CD4-positive, alpha-beta T cell treated with Interleukin-1 beta for 1 hour (primary cell): ENCODE measurements at places on chromosomes 1 and 21.

GRCh38 chr1:244353551-244354091 lies 98.1 kb downstream of the ADSS2 start:
- peak; percentile 2 for DNase-seq

- no peak for DNase-seq
These were observed 84.0 kb downstream of the PHTF1 start for GRCh38 chr1:113675302-113675701.

GRCh38 chr21:40689840-40690360 lies 157.1 kb downstream of the DSCAM start:
- DNase-seq = no peak

DNA sequence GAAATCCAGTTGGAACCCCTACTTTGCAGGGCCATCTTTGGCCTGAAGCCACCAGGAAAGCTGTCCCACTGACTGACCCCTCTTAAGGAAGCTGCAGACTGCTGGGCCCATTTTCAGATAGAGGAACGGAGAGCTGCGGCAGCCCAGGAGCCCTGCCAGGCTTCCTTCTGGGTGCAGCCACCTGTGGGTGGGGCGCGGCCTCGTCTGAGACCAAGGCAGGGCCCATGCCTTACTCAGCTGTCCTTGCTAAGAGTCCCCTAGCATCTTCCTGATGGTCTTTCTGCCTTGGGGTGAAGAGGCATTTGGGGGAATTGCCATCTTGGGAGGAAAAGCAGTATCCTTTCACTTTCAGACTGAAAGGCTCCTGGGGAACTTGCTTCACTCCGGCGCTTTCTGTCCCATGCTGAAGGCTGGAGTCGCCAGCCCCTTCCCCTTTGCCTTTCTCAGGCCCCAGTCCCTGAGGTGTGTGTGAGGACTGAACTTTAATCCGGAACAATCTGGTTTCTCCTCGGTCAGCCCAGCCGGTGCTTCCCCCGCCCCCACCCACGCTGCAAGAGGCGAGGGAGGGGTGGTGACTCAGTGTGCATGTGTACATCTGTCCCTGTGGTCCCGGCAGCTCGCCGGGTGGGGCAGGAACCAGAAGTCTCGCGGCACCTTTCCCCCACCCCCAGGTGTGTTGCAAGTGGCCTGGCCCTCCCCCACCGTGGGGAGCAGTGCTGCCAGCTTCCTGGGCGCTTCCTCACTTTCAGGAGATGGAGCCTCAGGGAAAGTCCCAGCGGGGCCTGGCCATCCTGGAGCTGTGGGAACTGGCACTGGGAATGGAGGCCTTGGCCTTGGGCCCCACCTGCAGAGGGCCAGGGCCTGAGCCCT lies 5.1 kb downstream of the ZC3H12A start:
- peak; percentile 92 for DNase-seq

DNA sequence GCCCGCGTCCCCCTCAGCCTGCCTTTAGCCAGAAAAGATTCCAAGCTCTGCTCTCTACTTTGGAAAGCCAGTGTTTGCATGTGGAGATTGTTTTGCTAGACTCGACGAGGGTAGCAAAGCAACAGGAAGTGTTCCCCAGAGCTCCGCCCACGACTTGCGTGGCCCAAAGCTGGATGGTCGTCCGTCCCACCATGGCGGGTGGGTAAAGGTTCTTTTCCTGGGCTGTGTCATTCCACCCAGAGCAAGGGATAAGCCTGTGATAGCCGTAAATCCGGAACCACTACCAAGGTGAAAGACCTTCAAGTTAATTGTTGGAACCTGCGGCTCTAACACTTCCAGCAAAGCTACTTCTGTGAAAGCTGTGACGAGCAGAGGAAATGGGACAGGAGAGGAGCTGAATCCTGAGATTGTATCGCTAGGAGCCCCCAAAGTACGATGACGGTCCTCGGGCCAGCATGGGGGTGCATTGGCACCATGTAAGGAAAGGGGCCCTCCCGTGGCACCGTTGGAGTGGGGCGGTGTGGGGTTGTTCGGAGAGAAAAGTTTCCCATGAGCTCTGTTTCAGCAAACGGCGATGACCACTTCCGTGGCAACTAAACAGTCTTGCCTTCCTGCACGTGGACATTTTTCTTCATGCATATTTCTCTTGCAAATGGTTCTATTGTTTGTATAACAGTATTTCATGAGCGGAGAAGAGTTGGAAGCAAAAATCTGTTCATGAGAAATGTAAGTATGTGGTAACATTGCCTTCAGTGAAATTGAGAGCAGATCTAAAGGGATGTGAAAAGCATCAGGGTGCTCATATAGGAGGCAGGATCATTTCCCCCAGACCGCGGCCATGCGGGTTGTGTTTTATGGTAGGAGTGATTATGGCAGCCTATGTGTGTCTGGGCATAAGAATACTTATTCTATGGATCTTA lies 8.4 kb downstream of the MX2 start:
- peak; percentile 52 for DNase-seq

DNA sequence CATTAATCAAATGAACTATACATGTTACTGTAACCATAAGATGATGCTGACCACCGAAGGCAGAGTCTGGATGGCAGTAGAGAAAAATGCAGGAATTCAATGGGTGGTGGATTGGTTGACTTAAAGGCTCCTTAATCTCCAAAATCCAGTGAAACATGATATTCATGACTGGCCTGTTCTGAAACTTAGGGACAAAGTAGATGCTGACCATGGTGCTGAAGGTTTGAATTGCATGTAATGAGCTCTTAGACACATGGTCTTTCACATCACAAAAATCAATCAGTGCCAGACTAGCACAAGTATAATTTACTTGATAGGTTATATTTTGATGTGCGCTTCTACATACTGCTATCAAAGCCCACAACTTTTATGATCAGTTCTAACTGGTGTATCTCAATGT lies 30.9 kb upstream of the NTMT2 start:
- no peak for DNase-seq

- no peak for DNase-seq
These were observed 276.3 kb upstream of the GJB5 start for GRCh38 chr1:34478515-34479076.

GRCh38 chr1:57605933-57606332 lies 182.1 kb upstream of the DAB1 start:
- no peak for DNase-seq

GRCh38 chr21:33695813-33696212 lies 53.5 kb downstream of the ITSN1 start:
- DNase-seq = no peak

GRCh38 chr1:183416850-183417771 lies 1.1 kb downstream of the NMNAT2 start:
- DNase-seq = peak; percentile 13

DNA sequence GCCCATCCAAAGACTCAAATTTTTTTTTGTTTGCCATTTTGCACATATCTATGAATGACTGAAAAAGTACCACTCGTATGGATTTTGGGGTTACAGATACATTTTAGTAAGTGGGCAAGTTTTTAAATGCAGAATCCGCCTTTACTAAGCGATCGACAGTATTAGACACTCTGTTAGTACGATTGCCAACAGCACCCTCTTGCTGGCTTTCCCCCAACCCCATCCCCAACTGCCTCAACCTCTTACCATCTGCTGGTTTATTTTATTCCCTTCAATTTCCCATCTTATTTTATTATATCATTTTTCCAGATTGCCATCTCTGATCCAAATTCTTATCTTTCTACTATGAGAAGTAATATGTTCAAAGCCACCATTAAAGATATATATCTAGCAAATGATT lies 244.8 kb downstream of the LRRIQ3 start:
- no peak for DNase-seq

GRCh38 chr1:147062956-147063355 lies 109.3 kb downstream of the PRKAB2 start:
- no peak for DNase-seq

DNA sequence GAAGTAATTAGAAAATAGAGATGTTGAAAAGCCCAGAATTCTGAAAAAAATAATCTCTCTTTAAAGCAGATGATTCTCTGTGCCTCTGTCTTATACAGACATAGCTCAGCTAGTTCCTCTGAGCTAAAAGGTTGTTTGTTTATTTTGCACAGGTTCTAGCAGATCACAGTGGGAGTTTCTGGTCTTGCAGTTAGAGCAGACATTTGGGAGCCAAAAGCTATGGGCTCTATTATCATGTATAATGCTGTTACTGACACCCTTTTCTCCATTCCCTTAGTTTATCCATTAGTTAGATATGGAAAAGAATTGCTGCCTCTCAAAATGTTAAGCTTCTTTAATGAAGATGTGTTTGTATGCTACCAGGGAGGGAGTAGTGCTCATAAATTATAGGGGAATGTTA lies 20.5 kb upstream of the CD55 start:
- DNase-seq = no peak

DNA sequence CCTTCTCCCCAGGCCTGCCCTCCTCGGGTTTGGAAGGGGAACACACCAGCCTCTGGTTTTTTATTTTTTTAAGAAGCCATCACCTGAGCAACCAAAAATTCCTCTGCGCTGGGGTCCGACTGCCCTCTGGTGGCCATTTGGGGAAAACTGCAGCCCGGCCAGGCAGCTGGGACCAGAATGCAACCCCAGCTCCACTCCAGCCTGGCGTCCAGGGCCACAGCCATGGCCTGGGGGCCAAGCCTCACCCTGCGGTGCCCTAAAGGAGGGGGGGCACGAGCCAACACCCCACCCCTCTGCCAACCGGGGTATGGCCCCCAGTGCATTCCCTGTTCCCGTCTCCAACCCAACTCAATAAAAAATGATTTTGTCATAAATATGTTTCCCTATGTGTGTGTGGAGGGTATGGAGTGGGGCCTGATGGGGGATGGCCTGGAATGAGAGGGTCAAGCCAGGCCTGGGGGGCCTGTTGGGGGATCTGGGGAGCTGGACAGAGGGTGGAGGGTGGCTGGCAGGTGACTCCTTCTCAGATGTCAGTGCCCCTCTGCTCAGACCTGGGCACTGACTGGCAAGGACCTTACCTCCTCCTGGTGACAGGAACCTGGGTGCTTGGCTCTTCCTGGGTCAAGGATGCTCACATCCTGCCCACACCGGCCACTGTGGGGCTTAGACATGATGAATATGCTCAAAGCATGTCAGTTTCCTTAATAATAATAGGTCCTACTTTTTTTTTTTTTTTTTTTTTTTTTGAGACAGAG lies 3.2 kb downstream of the GPR3 start:
- peak; percentile 83 for DNase-seq

DNA sequence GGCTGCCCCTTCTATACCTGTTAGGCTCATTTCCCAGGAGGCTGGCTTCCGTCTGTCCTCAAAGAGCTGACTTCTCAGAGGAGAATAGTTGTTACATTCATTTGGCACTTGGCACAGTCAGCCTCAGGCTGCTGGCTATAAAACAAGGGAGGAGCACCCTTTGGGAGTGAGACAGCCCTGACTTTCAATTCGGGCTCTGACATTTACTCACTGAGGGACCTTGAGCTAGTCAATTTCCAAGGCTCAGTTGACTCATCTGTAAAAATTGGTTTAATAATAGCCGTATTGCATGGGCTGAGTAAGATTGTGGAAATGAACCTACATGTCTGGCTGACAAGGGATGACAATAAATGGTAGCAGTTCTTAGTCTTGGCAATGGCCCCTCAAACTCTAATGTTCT lies 13.7 kb downstream of the ALX3 start:
- DNase-seq = no peak
